ENCODE measurements at places on chromosomes 7 and 10.

DNA sequence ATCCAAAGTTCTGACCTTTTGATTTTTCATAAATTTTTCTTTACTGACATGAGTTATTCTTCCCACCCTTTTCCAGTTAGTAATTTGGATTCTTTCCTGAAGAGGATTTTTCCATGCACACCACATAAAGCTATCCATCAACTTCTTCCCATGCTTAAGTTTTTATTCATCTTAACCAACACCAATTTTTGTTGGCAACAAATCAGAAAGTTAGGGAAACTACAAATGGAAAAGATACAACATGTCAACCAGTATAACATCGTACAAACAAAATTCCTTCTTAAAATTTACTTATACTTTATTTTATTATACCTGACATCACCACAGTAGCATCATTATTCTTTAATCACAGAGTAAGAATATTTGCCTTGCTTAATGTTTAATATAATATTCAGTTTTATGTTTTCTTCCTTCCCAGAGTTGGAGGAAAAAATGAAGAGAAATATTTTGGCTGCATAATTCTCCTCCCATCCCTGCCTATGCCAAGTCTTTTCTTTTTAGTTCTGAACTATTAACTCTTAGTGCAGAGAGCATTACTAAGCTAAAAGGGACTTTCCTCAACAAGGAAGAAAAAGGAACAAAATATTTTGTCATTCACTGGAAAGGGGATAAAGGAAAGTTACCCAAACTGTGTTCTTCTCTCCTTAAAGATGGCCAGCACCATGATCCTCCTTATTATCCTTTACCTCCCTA lies 67.5 kb upstream of the MEOX2 start:
- no peak for DNase-seq

DNA sequence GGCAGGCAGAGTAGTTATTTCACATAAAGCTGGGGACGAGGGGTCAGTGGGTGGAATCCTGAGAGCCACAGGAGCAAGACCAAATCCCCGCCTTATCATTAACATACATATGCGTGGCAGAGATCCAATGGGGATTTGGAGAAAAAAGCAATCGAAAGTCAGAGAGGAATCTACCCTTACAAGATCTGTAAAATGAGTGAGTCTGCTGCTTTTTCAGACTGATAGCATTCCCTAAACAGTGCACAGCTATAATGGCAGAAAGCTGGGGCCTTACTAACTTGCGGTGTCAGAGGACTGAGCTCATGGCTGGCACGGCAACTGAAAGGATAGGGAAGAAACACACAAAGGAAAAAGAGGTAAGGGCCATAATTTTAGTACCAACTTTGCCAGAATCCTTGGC lies 25.0 kb downstream of the GPR22 start:
- no peak for DNase-seq

DNA sequence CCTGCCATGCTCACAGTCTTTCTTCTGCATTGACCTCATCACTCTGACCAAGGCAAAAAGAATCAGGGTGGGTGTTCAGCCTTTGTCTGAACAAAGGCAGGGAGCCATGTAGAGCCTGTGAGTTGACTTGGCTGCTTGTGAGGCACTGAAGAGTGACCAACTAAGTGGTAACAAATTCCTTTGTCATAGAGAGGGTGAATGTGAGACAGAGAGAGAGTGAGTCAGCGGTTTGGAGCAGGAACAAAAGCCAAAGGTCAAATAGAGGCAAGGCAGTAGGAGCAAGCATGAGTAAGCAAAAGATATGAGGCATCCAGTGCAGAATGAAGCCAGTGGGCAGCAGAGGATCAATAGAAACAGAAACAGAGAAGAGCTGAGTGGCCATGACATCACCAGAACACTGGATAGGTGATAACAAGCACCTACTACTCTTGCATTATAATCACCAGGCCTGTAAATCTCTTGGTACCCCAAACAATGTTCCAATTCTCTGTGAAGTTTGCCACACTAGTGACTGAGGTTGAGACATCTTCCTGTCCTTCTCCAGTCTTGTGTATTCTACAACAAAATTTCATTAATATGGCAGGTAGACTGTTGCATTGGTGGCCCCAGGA lies 116.2 kb upstream of the LAMB4 start:
- no peak for DNase-seq

DNA sequence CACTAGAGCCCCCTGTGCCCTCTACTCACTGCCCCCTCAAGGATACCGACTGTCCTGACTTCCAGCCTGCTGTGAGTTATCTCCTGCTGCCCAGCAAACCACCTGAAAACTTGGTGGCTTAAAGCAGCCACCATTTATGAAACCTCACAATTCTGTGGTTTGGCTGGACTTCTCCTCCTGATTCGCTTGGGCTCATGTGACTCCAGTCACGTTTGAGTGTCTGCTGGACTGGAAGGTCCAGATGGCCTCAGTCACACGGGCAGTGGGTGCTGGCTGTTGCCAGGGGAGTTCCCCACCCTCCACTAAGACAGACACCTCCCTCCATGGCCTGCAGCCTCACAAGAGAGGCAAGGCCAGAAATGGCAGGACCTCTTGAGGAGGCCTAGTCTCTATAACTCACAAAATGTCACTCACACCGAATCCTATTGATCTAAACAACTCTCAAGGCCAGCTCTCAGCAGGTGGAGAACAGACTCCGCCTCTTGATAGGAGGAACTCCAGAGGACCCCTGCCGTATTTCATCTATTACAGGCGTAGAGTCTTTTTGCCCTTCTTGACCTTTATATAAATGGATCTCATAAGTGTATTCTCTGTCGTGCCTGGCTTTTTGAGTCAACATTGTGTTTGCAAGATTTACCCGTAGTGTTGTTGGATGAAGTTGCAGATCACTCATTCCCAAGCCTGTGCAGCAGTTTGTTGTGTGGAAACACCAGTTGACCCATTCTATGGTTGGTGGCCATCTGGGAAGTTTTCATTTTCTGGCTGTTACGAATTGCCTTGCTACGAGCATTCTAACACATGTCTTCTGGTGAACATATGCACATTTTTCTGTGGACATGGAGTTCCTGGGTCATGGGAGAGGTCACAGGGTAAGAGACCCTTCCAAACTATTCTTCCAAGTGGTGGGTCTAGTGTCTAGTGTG lies 48.3 kb downstream of the ZMIZ1 start:
- DNase-seq, result no peak

DNA sequence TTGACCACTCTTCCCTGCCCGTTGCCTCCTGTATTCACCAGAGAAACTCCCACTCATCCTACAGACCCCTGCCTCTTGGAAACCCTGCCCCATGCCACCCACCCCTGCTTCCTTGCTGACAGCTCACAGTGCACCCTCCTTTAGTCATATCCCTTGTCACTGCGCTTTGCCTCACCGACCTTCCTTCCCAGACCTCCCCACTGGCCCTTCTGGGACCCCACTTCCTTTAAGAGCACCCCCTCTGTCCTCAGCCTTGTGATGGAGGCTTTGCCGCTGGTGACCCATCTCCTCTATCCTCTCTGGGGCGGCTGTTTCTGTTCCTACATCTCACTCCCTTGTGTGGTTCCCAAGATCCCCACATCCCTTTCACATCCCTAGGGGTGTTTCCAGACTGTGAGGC lies 92.8 kb upstream of the ZMIZ1 start:
- DNase-seq, result no peak

DNA sequence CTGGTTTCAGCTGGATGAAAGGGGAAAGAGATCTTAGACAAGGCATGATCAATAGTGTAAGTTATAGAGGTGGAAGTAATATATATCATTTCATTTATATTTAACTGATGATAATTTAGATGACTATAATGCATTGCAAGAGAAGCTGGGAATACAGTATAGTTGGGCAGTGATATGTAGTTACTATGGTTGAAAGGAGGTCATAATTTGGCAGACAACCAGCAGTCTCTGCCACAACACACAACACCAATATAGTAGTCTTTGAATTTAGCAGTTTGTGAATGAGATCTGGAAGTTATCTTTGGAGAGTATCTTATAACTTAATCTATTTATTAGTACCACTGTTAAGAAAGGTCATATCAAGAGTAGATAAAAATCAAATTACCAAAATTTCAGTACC lies 39.9 kb downstream of the TAX1BP1 start:
- DNase-seq, result no peak

- no peak for DNase-seq
These were observed 17.0 kb downstream of the PNLIPRP3 start for GRCh38 chr10:116444527-116445142.

DNA sequence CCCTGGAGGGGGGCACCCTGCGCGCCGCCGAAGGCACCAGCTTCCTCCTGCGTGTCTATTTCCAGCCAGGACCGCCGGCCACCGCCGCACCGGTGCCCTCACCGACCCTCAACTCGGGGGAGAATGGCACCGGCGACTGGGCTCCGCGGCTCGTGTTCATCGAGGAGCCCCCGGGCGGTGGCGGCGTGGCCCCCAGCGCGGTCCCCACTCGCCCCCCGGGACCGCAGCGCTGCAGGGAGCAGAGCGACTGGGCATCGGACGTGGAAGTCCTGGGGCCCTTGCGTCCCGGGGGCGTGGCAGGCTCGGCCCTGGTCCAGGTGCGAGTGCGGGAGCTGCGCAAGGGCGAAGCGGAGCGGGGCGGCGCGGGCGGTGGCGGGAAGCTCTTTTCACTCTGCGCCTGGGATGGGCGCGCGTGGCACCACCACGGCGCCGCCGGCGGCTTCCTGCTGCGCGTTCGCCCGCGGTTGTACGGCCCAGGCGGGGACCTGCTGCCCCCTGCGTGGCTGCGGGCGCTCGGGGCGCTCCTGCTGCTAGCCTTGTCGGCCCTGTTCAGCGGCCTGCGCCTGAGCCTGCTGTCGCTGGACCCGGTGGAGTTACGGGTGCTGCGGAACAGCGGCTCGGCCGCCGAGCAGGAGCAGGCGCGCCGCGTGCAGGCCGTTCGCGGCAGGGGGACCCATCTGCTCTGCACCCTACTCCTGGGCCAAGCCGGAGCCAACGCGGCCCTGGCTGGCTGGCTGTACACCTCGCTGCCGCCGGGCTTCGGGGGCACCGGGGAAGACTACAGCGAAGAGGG lies 594 bp downstream of the CNNM1 start:
- no peak for DNase-seq

DNA sequence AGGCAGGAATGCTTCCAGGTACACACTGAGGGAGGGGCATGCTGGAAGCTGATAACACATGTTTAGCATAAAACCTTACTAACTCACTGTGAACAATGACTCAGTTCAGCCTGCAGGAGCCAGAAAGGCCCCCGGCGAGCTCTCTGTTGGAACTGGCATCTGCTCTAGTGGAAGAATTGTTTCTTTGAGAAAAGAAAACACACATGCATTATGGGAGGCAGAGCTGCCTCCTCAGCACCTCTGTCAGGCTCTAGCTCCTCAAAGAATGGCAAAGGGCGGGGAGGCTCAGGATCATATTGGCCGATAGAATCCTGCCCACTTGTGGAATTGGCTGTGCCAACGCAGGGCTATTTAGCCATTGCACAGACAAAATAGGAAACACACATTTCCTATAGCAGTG lies 338.3 kb downstream of the CXCL12 start:
- DNase-seq, result no peak

DNA sequence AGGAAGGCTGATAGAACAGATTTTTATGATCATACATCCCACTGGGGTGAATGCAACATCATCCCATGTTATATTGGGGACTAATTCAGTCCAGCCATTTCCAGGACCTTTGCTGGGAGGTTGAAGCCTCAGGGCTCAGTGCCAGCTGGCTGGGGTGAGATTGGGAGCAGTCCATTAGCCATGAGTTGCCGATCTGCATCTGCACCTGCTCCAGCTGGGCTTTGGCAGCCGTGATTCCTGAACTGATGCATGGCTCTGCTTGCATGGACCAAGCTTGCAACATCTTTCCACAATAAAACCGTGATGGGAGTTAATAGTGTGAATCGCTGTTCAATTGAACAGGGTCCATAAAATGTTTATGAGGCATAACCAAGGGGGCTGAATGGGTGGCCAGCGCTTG lies 346.9 kb downstream of the TYW1 start:
- DNase-seq, result no peak

DNA sequence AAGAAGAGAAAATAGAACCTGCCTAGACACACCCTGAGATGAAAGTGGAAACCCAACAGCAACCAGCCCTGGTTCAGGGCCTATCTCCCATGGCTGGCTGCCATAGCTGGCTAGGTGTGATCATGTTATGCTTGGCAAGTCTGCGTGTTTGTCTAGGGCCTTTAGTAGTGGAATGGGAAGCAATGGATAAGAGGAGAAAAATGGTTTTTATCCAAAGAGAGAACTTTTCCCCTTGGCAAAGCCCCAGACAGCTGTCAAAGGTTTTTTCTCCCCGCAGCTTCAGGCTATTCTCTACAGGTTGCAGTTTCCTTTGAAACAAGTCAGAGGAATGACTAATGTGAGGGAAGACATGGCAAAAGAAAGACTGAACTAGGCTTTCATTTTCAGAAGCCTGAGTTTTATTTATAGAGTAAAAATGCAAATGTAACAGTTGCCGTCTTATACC lies 161.5 kb downstream of the SEMA3D start:
- DNase-seq, result no peak

DNA sequence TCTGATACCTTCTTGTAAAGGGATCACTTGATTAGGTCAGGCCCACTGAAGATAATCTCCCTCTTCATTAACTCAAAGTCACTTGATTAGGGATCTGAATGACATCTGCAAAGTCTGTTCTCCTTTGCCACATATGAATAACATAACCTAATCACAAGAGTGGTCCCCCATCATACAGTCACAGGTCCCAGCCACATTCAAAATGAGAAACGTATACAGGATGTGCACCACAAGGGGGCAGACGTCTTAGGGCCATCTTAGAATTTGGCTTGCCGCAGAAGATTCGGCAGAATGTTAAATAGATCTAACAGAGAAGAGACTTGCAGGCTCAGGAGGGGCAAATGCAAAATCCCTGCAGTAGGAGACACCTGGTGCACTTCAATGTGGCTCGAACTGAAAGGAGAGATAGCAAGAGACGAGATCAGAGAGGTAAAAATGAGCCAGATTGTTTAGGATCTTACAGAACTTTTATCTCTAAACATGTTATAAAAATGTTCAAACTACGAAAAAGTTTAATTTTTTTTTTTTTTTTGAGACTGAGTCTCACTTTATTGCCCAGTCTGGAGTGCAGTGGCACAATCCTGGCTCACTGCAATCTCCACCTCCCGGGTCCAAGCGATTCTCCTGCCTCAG lies 10.4 kb upstream of the SMC3 start:
- DNase-seq, result peak; percentile 48

GRCh38 chr7:81692146-81692905 lies 77.5 kb downstream of the HGF start:
- no peak for DNase-seq

DNA sequence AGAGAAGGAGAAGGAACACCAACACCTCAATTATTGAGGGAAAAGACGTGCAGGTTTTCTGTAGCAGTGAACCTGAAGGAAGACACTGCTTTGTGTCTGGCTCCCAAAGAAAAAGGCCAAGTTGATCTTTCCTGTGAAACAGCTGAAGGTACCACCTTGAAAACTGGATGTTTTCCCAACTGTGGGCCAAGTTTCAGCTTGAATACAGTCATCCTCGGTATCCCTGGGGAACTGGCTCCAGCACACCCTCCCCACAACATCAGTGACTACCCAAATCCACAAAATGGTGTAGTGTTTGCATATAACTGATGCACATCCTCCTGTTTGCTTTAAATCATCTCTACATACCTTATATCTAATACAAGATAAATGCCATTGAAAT lies 297.0 kb upstream of the PITRM1 start:
- DNase-seq, result no peak

- no peak for DNase-seq
These were observed 37.8 kb downstream of the SFMBT2 start for GRCh38 chr10:7373039-7373438.
